ENCODE measurements at places on chromosomes 1 and 21.

DNA sequence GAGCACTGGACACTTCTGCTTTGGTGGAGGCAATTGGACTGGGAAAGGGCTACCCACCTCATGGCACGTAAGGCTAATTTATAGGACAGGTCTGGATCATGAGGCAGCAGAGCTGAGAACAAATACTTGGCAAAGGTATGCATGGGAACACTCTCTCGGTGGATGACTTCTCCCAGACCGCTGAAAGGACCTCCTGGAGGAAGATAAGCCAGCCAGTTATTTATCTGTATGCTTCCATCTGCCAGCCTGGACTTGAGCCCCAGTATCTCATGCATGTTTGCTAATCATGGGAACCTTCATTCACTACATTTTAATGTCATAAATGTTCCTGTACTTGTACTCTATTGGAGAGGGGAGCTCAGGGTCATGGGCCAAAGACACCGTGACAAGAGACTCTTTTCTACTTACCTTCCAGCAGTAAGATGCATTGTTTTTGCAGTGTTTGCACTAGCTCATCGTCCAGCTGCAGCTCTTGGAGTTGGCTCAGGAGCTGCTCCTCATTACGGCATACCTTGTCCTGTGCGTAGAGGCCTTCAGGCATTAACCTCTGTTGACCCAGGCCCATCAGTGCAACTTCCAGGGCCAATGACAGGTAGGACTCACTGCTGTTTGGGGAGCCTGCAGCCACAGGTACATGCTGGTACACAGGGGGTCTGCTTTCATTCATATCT is 23.7 kb downstream of the UROD start:
- peak; percentile 77 for DNase-seq

- DNase-seq = no peak
Measured at GRCh38 chr21:17729455-17729854, 89.7 kb downstream of the C21orf91 start.

- DNase-seq = peak; percentile 69
Measured at GRCh38 chr1:109089242-109090015, 1.1 kb upstream of the TMEM167B start.

DNA sequence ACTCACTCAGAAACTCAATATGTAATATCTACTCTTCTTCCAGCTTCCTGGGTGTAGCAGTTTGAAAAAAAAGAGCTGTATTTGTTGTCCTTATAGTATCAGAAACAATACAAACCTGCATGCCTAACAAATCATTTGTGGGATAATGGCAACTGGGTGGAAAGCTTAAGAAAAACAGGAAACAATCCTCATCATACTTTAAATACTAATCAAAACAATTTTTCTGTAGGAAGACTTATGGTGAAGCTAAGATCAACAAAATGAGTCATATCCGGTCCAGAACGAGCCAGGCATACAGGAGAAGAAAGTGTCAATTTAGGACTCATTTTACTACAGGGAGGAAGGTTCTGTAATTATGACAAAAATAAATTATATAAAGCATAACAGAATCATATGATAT is 181.8 kb upstream of the ADGRL4 start:
- no peak for DNase-seq

DNA sequence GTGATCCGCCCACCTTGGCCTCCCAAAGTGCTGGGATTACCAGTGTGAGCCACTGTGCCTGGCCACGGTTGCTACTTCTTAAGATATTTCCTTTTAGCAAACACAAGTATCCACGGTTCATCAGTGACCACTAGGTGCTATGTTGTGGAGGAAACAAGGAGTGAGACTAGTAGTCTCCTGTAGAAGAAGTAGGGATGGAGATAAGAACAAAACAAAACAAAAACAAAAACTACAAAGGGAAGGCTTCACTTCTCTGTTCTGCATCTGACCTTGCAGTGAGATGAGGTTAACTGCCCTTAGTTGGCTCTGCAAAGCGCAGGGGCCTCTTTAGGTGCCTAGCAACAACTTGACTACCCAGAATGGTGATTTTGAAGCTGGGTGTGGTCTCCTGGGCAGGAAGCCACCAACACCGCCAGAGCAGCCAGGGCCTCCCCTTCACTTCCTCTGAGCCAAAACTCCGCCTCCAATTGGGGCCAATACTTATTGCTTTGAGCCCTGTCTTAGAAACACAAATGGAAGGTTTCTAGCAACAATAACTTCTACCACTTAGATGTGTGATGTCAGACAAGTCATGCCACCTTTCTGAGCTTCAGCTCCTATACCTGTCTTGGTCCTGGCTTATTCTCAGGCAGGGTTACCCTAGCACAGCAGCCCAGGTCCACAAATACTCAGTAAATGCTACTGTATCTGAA is 12.8 kb upstream of the CDC42 start:
- DNase-seq = peak; percentile 86

GRCh38 chr1:23527900-23528249 is 3.2 kb downstream of the E2F2 start:
- no peak for DNase-seq

DNA sequence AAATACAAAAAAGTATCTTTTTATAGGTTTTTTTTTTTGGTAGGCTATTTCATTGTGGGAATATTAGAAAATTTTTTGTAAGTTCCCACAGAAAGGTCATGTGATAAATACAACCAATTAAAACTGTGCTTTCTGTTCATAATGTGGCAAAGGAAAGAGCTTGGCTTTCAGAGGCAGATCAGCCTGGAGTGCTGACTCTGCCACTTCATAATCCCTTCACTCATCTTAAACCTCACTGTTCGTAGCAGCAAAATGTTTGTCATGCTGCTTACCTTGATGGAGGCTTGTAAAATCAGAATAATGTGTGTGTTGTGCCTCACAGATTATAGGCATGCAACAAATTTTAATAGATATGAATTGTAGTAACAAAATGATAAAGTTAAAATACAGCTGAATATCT is 176.8 kb downstream of the ZP4 start:
- no peak for DNase-seq

GRCh38 chr1:173424782-173425407 is 52.2 kb upstream of the PRDX6 start:
- no peak for DNase-seq

GRCh38 chr1:161495490-161495889 is 9.8 kb upstream of the FCGR2A start:
- DNase-seq = no peak

DNA sequence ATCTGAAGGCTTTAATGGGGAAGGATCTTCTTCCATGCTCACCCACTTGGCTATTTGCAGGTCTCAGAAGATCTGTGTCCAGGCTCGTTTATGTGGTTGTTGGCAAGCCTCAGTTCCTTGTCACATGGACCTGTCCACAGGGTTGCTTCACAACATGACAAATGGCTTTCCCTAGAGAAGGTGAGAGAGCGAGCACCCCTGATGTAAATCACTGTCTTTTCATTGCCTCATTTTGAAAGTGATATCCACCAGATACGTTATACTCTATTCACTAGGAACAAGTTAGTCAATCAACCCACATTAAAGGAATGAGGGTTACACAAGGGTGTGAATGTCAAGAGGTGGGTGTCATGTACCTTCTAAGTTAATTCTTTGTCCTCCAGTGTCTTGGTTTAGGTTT is 433.3 kb downstream of the RPS6KC1 start:
- DNase-seq = no peak

GRCh38 chr1:184632415-184633175 is 122.1 kb downstream of the EDEM3 start:
- DNase-seq = no peak

DNA sequence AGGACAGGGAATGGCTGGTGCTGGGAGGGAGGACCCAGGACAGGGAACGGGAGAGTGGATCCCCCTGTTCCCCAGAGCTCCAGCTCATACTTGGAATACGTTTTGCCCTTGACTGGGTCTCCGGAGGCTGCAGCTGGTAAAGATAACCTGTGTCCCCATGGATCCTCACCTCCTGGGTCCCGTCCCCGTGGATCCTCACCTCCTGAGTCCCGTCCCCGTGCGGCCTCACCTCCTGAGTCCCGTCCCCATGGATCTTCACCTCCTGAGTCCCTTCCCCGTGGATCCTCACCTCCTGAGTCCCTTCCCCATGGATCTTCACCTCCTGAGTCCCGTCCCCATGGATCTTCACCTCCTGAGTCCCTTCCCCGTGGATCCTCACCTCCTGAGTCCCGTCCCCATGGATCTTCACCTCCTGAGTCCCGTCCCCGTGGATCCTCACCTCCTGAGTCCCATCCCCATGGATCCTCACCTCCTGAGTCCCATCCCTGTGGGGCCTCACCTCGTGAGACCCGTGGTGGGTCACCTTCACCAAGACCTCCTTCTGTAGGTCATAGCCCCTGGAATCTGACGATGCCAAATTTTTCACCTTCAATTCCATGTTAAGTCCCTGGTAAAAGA is 61.4 kb downstream of the SCCPDH start:
- DNase-seq = no peak

DNA sequence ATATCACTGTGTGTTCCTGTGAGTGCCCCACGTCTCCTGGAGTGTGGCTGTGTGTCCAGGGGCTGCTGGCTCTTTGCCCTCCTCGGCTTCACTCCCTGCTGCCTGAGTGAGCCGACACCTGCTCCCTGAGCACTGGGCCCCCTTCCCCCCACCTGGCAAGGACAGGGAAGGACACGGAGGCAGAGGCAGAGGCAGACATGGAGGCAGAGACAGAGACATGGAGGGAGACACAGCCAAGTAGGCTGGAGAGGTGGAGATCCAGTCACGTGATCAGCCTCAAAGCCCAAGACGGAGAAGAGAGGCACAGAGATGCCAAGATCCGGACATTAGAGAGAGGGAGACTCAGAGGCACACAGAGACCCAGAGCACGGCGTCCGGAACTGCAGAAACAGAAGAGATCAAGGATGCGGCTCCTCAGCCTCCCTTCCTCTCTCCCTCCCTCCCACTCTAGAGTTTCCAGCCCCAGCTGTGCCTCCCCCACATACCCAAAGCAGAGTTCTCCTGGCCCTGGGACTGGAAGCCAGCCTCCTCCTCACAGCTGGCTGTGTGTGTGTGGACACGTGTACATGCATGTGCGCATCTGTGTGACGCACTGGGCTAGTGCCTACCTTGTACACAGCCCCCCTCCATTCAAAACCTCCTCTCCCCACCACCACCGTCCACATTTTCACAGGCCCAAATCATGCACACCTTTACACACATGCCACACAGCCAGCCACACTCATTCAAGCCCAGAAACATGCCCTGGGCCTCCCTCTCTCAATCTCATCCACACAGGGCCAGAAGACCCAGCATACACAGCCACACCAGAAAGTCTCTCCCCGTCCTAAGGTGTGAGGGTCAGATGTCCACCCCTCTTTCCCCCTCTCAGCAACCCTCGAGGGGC is 39.1 kb upstream of the WASF2 start:
- DNase-seq = no peak

- DNase-seq = no peak
Measured at GRCh38 chr1:21857142-21857839, 45.2 kb downstream of the LDLRAD2 start.

DNA sequence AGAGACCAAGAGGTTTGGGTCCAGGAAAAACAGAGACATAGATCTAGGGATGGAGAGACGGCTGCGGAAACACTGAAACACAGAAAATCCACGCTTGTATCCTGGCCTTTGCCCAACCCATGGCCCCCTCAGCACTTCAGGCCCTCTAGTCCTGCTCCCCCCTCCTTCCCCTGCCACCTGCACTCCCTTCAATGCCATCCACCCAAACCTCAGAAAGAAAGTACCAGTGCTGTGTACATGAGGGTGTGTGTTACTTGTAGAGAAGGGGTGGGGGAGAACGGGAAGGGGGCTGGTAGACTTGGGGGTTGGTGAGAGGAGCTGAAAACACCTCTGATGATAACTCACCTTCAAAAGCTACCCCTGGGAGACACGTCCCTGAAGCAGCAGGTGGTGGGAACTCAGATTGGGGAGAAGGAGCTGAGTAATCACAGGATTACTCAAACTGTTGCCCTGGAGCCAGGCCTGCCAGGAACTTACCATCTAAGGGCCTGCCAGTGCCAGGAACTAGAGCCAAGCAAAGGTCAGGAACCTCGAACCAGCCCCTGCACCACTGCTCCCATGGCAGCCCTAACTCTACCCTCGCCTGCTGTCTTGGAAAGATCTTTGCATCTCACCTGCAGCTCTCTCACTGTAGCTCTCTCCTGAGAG is 11.5 kb downstream of the RORC start:
- DNase-seq = no peak

- no peak for DNase-seq
Measured at GRCh38 chr1:199101635-199102034, 462.8 kb downstream of the PTPRC start.

DNA sequence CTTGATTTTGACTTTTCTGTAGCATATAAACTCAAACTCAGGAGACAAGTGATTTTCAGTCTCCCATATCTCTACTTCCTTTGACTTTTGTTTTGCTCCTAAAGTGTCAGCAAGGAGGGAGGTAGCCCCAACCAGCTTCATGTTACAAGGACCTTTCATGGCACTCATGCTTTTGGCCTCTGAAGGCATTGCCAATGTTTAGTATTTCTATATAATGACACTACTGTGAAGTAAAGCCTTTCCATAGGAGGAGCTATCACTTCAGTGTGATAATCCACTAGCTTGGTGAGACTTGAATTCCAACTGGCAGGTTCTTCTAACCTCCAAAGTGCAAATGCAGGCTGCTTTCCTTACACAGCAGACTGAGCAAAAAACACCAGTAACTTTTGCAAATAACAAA is 14.4 kb downstream of the COLGALT2 start:
- no peak for DNase-seq

DNA sequence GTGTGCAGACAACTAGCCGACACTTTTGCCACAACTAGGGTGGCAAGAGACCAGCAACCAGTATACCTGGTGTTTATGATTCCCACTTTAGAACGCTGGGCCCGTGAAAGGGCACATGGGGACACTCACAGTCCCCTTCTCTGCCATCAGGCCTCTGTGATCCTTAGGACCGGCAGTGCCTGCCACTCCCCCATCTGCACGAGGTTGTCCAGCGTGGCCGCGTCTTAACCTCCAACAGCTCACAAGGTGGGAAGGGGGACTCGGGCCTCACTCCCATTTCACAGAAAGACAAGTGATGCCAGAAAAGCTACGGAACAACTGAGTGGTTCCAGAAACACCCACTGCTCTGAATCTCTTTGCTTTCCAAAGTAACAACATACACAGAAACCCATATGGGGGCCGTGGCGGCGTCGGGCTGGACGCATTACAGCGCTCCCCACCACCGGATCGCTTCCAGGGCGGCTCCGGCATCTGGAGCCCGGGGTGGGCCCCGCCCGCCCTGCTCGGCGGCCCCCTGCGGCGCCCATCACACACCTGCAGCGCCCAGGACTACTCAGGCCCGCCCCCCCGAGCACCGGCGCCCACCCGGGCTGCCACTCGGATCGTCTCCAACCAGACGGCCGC is 1.0 kb downstream of the ZNF496 start:
- DNase-seq = no peak

DNA sequence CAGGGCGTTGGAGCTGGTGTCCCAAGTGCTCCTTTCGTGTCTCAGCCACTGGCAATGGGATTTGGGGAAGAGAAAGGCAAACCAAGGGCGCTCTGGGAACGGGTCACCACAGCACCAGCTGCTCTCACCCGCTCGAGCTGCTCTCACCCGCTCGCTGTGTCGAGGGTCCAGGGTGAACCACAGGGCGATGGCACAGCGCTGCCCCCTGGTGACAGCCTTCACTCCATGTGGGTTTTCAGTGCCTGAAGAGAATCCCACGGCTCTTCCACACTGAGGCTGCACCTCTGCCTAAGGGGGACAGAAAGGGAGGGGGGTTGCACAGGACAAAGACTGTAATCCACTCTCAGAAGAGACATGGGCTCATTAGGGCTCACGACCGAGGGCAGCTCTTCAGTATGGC is 7.1 kb upstream of the CLDN19 start:
- DNase-seq = peak; percentile 44

- no peak for DNase-seq
Measured at GRCh38 chr1:88612292-88612691, 71.8 kb upstream of the PKN2 start.
